CD4-positive, alpha-beta T cell treated with Interleukin-2 at 100 ng/mL for 4 hours (primary cell): ENCODE measurements at places on chromosomes 11 and 22.

GRCh38 chr11:66904055-66904454 lies 47.2 kb downstream of the LRFN4 start:
- DNase-seq: no peak

GRCh38 chr11:8285228-8285627 lies 21.6 kb upstream of the LMO1 start:
- no peak for DNase-seq

- no peak for DNase-seq
Observed at GRCh38 chr22:17436382-17436980, 67.2 kb downstream of the CECR2 start.

- no peak for DNase-seq
Observed at GRCh38 chr22:40029189-40029890, 34.6 kb downstream of the FAM83F start.
